ENCODE measurements at places on chromosomes 12 and 14.

GRCh38 chr12:108515916-108516315 lies 839 bp downstream of the FICD start:
- no peak for DNase-seq

DNA sequence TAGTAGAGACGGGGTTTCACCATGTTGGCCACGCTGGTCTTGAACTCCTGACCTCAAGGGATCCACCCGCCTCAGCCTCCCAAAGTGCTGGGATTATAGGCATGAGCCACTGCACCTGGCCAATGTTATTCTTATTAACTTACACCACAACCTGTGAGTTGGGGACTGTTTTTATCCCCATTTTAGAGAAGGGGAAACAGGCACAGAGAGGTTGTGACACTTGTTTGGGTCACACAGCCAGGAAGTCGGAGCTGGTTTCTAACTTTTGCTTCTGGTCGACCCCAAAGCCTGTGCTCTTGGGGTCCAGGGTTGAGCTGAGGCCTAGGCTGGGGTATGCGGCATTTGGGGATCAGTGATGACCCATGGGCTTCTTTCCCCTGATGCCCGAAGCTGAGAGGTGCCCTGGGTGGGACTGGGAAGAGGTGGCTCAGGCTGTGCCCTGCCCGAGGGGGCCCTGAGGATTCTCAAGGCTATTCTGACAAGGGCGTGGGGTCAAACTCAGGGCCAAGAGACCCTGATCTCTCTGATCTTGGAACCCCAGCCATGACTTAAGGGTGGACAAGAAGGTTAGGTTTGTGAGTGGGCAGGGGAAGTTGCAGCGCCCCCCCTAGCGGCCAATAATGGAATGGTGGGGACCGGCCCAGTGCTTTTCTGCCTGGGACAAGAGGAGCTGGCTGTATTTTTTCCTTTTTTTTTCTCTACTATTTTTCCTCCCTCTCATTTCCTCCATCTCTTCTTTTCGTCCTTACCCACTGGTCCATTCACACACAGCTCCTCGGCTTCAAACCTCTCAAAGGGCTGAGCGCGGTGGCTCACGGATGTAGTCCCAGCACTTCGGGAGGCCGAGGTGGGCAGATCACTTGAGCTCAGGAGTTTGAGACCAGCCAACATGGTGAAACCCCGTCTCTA lies 3.0 kb downstream of the SDSL start:
- DNase-seq, result peak; percentile 48

DNA sequence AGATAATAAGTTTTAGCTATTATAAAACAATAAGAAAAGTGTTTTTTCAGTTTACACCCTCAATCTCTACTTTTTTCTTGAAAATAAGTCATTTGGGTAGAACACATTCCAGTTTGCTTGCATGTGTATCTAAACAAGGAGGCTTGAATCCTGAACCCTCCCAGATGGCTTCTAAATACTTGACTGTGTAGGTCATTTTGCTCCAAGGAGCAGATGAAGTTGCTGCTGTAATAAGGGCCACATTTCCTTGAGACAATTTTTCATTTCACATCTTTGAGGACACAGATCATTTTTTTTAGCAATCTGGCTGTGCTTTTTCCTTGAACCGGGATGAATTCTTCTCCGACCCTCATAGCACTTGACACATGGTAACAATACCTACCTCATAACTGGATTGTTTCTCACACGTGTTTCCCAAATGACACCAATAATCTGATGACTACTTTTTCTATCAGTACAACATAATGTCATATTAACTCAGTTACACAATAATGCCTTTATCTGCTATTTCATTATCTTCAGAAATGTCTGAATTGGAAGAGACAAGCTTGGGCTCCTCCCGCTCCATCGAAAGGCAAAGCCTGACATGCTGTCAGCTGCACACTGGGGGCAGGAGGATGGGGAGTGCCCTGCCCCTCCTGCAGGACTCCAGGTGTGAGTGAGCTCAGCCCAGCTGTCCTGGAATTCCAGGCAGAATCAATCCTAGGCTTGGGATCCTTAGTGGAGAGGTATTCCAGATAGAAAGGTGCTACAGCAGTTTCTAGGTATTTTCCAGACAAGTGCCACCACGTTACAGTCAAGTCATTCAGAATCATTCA lies 30.9 kb downstream of the GPHB5 start:
- no peak for DNase-seq

- peak; percentile 60 for DNase-seq
Observed at GRCh38 chr14:72554994-72555608, 338.8 kb downstream of the DPF3 start.

DNA sequence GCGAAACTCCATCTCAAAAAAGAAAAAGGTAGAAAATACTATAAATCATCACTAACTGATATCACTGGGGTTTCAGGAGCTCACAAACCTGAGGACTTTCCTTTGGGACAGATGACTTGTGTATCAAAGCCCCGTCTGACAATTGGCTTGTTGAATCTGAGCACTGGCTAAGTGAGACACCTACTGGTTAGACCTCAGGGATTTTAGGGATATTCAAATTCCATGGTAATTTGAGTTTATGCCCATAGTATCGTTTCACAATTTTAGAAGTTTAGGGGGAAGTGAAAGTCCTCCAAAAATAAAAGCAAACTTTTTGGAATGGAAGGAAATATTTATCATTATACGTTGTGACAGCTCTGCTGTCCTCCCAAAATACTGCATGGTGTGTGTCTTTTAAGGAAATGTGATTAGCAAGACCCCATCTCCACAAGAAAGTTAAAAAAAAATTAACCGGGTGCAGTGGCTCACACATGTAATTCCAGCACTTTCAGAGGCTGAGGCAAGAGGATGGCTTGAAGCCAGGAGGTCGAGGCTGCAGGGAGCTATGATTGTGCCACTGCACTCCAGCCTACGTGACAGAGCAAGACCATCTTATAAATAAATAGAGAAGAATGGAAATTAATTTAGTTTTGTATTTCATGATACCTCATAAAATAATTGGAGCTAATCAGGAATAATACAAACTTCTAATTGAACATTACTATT lies 49.2 kb downstream of the FBXL14 start:
- DNase-seq, result no peak

DNA sequence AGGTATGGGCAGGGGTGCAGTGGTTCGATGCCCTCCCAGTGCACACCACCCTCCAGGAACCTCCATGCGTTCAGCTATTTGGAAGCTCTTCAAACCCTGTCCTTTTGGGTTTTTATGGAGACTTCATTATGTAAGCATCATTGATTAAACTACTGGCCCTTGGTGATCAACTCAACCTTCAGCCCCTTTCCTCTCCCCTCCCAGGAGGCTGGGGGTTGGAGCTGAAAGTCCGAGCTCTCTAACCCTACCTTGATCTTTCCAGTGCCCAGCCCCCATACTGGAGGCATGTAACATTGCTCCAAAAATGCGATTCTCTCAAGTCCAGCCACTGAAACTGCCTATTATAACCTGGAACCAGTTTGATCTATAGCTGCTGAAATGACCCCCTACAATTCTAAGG lies 188.1 kb downstream of the IPO8 start:
- DNase-seq, result no peak

- DNase-seq, result peak; percentile 22
Observed at GRCh38 chr12:122318607-122319605, 52.6 kb upstream of the VPS33A start.

GRCh38 chr14:54709444-54709843 lies 142.5 kb downstream of the SAMD4A start:
- no peak for DNase-seq

DNA sequence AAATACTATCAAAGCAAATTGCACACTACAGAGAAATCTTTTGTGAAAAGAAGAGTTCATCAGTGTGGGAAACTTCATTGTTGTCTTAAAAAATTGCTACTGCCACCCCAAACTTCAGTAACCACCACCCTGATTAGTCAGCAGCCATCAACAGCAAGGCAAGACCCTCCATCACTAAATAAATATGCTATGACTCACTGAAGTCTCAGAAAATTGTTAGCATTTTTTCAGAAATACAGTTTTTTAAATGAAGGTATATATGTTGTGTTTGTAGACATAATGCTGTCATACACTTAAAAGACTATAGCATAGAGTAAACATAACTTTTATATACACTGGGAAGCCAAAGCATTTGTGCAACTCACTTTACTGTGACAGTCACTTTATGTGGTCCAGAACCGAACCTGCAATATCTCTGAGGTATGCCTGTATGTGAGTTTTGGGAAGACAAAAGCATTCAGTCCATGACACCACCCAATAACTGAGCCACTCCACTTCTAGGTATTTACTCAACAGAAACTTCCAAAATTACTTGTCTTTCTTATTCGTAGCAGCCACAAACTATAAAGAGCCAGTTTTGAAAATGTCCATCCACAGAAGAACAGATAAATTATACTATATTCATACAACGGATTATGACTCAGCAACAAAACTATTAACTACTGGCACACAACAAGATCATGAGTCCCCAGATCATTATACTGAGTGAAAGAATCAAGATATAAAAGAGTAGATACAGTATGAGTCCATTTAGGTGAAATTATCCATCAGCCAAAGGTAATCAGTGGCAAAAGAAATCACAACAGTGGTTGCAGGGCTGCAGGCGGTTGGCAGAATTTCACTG lies 649.6 kb downstream of the BCL11B start:
- no peak for DNase-seq

- no peak for DNase-seq
Observed at GRCh38 chr12:25764409-25764808, 194.1 kb upstream of the RASSF8 start.

- no peak for DNase-seq
Observed at GRCh38 chr12:65526311-65526710, 247.8 kb downstream of the MSRB3 start.

DNA sequence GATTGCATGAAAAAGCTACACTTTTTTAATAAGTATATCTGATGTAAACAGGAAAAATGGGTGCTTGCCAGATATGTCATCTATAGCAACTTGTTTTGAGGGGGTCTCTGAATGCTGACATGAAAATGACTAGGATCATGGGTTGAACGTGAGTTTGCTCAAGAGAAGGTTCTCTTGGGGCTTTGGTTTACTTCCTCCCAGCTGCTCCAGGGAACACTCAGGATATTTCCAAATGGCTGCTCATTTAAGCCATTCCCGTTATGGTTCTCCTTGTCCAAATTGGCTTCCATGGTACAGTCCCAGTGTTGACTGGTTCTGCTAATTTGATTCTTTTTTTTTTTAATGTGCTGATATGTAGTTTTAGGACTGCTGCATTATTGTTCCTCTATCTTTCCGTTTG lies 118.3 kb downstream of the ETV6 start:
- DNase-seq, result no peak

DNA sequence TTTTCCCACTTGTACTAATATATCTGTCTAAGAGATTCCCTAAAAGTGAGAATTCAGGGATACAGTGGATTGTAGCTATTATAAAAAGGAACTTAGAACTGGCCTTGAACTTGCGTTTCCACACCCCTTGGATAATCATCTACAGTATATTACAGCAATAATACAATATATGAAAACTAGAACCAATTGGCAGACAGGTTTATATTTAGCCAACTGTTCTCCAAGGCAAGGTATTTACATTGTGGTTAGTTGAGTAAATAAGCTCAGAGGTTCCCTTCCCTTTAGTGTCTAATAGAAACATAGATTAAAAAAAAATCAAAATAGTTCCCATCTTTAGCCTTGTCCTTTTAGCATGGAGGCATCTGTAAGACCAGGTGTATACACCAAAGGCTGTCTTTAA lies 42.1 kb downstream of the LIMA1 start:
- DNase-seq, result no peak

GRCh38 chr12:17609153-17609552 lies 480.8 kb downstream of the RERGL start:
- DNase-seq, result no peak

DNA sequence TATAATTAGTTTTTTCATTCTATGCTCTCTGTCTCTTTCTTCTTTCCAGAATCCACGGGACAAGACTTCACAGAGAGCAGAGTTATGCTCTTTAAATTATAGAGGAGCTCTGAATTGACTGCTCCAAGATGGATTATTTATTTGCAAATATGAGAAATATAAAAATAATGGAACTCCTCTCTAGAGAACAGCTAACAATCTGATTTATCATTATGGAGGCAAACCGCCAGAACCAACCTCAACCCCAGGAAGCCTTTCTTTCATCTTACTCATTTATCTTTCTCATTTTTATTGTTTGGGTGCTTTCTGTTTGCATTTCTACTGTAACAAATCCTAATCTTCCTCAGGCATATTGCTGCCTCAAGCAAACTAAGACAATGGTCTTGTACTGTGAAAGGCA lies 216.5 kb downstream of the C12orf50 start:
- no peak for DNase-seq

DNA sequence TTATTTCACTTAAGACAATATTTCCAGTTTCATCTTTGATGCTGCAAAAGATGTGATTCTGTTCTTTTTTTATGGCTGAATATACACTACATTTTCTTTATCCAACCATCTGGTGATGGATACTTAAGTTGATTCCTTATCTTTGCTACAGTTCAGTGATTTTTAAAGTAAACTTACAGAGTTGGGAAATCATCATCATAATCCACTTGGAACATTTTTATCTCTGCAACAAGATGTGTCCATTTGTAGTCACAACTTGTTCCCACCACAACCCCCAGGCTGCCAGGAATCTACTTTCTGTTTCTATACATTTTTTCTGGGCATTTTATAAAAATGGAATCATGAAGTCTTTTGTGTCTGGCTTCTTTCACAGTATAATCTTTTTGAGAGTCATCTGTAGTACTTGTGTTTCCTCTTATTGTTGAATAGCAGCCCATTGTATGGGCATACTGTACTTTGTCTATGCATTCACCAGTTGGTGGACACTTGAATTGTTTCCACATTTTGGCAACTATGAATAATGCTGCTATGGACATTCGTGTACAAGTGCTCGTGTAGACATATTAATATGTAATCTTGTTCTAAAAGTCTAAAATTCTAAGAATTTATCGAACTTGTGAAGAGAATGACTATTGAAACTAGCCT lies 212.5 kb upstream of the DDHD1 start:
- no peak for DNase-seq

GRCh38 chr14:54792288-54792687 lies 110.3 kb downstream of the GCH1 start:
- DNase-seq, result no peak

DNA sequence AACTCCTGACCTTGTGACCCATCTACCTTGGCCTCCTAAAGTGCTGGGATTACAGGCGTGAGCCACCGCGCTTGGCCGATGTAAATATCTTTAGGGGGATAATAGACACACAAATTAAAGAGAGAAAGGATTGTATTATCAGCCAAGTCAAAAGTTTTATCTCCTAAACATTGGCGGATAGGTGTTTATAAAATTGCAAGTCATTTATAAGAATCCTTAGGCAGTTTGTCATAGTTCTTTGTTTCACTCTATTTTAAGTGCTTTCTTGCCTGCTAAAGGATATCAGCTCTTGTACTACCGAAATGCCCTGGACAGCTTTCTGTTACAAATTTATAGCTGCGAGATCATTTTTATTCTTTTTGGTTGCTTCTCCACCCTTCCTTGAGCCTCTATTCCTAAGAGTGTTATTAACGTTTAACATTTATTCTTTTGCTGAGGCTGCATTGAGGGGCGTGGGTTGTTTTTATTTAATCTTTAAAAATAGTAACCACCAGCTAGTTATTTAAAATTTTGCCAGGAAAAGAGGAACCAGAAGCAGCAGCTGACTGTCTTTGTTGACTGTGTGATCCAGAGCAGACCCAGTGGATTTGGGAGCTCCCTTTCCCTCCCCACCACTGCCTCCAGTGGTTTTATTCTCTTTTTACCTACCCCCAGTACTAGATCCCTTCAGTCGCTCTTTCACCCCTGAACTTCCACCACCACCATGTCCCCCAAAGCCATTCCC lies 106.4 kb downstream of the DIP2B start:
- no peak for DNase-seq

All from HTR-8/SVneo (cell line).